ENCODE measurements at places on chromosomes 5 and 9.

- DNase-seq, result no peak
Measured at GRCh38 chr5:65768723-65769346, 46.8 kb downstream of the NLN start.

DNA sequence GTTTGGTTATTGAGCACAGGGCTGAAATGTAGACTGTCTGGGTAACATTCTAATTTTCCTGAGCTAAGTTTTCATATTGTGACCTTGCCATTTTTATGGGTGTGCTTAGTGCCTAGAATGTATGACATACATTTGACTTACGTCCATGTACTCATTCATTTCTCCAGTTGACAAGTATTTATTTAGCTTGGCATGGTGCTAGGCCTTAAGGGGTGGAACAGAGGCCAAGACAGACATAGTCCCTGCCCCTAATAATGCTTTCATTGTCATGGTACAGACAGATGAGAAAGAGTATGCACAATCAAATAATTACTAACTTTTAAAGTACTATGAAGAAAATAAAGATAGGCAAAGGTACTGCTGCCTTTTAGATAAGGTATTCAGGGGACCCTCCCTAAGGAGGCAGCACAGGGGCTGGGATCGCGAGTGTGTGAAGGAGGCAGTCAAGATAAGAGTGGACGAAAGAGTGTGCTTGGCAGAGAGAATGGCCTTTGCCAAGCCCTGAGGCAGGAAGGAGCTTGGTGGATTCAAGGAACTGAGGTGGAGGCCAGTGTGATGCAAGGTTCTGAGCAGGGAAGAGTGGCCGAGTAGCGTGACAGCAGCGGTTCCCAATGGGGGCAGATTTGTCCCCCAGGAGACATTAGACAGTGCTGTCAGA, 128.0 kb downstream of the PIP5K1B start:
- no peak for DNase-seq

DNA sequence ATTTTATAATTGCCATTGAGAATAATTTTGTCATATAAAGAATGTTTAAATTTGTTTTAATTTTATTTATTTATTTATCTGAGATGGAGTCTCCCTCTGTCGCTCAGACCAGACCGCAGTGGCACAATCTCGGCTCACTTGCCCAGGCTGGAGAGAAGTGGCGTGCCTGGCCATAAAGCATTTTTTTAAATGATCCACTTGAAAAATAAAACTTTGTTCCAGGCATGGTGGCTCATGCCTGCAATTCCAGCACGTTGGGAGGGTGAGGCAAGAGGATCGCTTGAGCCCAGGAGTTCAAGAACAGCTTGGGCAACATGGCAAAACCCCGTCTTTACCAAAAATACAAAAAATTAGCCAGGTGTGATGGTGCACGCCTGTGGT, 2.1 kb upstream of the SIT1 start:
- no peak for DNase-seq

- no peak for DNase-seq
Measured at GRCh38 chr9:112866662-112867274, 23.9 kb downstream of the SLC46A2 start.

DNA sequence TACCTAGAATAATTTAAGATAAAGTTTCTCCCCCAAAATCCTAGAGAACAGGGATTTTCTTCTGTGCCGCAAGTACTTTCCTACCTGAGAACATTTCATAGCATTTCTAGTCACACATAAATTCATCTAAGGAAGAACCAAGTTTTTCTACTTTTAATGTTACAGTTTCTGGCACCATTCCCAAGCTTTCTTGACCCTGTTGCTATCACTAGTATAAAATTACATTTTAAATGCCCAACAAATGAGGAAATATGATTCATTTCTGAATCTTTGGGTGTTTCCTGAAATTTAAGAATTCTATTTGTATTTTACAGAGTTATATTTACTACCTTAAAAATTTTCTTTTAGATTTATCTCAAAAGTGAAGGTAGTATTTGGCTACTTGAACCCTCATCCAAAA, 137.8 kb downstream of the LPAR1 start:
- no peak for DNase-seq

GRCh38 chr5:116982035-116982434, 407.4 kb upstream of the SEMA6A start:
- no peak for DNase-seq

DNA sequence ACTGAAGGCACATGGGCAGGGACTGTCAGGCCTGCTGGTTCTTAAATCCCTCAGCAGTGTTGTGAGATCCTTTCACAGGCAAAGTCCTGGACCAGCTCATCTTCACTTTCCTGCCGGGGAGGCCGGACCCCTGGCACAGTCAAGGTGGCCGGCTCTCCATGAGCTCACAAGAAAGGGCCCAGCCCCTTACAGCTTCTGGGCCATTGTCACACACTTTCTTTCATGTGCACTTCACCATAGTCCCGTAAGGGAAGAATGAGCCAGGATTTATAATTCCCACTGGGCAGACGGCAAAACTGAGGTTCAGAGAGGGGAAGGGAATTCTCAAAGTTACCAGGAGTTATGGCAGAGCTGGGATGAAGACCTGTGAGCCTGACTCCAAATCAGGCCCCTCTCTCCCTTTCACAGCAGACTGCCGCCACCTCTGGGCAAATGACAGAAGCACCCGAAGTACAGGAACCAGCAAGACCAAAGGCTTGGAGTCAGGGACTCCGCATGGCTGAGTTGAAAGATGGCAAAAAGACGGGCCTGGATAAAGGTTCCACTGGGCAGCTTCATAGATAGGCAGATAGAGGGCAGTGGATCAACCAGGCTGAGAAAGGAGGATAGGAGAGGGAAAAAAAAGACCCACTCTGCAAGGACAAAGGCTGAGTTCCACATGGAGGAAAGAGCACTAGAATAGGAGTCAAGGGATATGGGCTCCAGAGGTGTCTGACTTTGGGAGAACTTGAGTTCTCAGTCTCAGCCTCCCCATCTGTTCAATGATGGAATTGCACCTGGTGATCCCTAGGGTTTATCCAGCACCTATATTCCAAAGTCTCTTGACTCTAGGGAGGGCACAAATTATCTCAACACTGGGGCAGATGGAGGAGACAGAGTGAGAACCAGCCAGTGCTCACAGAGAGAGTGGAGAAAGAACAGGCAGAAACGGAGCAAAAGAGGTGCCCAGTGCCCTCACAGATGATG, 128.7 kb downstream of the PAX5 start:
- no peak for DNase-seq

GRCh38 chr5:34941936-34942335, 12.6 kb downstream of the DNAJC21 start:
- DNase-seq, result no peak

DNA sequence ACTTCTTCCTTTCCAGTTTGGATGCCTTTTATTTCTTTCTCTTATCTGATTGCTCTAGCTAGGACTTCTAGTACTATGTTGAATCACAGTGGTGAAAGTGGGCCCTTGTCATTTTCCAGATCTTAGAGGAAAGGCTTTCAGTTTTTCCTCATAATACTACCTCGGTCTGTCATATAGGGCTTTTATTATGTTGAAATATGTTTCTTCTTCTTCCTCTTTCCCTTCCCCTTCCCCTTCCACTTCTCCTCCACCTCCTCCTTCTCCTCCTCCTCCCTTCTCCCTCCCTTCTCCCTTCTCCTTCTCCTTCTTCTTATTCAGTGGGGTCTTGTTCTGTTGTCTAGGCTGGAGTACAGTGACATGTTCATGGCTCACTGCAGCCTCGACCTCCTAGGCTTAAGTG, 9.2 kb upstream of the TERT start:
- no peak for DNase-seq

- no peak for DNase-seq
Measured at GRCh38 chr5:135133181-135133580, 99.2 kb upstream of the PITX1 start.

DNA sequence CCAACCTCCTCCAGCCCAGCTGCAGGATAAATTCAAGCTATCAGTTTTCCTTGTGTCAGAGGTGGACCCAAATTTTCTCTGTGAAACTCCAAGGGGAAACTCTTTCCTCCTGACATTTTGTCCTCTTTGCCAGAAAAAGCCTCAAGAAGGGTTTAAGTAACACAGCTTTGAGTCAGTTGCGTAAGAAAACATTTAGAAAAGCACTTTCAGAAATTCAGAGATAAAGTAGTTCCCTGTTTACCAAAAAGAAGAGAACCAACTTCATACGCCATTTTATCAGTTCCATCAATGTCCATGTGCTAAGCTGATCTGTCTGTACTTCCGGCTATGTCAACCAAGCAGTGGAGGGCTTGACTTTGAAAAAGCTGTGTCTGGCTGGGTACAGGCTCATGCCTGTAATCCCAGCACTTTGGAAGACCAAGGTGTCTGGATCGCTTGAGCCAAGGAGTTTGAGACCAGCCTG, 19.9 kb upstream of the SUSD1 start:
- DNase-seq, result no peak

DNA sequence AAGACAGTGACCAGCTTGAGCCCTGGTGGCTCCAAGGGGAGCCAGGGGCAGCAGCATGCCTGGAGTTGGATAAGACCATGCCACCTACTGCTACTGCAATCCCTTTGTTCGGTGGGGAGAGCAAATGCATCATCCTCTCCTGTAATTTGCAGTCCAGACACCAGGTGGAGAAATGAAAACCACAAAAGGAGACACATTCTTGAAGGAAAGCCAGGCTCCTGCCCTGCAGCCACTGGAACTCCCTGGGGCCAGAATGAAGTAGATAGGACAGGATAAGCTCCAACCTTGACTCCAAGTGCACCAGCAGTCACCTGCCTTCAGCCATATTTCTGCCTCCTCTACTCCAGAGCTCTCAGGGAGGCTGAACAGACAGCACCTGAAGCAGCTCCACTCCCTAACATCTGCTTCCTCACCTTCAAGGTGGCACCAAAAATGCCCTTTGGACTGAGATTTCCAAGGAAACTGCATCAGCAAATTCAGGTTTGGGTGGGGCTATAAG, 65.1 kb upstream of the IQGAP2 start:
- no peak for DNase-seq

GRCh38 chr5:122473941-122474340, 161.9 kb downstream of the SNCAIP start:
- no peak for DNase-seq

DNA sequence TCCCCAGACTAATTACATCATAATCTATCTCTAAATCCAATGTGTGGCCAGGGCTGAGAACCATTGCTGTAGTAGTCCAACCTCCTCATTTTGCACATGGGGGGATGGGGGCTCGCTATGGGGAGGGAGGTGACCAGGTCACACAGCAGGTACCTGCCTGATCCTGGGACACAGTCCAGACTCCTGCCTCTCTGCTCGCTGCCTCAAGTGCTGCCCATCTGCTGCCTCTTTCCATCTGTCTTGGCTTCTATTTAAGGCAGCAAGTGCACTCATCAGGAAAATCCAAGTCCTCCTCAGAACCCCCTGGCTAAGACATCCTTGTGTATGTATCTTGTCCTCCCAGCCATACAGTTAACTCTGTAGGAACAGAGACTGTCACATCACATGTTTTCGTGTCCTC, 57.7 kb upstream of the FRRS1L start:
- DNase-seq, result no peak

DNA sequence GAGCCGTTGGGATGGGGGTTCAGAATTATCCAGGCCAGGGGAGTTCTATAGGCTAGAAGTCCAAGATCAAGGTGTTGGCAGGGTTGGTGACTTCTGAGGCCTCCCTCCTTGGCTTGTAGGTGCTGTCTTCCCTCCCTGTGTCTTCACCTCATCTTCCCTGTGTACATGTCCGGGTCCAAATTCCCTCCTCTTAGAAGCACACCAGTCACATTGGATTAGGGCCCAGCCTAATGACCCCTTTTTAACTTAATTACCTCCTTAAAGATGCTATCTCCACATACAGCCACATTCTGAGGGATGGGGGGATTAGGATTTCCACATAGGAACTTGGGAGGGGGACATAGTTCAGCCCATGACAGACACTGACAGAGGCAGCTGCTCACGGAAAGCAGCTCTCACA, 12.1 kb downstream of the LRSAM1 start:
- no peak for DNase-seq

DNA sequence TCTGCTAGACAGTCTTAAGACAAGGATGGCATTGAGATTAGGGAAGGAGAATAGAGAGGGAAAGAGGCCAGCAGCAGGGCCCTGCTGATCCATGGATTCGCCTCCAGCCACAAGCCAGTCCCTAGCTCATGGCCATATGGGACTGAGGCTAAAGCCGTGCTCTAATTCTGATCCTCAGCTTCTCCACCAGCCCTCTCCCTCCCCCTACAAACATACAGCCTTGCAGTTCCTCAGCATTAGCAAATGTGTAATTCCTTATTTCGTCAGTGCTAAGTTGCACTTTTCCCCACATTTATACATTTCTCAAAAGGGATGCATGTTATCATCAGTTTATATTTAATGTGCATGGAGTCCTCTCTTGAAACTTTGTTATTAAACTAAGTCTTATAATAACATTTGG, 34.8 kb downstream of the ZNF462 start:
- no peak for DNase-seq

- no peak for DNase-seq
Measured at GRCh38 chr9:81782313-81782995, 93.1 kb upstream of the TLE1 start.

GRCh38 chr5:28822071-28822470, 1783.7 kb upstream of the CDH9 start:
- no peak for DNase-seq

GRCh38 chr5:20050262-20050661, 62.3 kb upstream of the CDH18 start:
- no peak for DNase-seq

GRCh38 chr9:121189006-121189405, 12.7 kb downstream of the RAB14 start:
- DNase-seq, result no peak

GRCh38 chr9:74125941-74126340, 371.2 kb upstream of the RORB start:
- no peak for DNase-seq

DNA sequence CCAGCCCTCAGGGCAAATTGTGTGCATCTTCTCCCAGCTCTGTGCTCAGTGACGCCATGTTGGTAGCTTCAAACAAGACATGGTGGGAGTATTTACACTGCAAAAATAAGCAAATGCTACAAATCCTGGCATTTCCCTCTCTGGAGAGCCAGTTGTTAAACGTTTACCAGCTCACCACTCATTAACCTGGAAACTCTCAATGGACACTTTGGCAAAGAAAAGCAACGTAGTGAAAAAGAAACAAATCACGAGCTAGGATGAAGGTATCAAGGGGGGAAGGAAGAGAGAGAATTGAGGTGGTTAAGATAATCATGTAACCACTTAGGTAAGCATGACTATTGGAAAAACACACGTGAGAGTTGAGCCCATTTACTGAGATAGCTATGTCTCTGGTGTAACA, 72.5 kb downstream of the MRPS30 start:
- DNase-seq, result no peak

- no peak for DNase-seq
Measured at GRCh38 chr9:119349351-119349825, 19.8 kb downstream of the BRINP1 start.

- DNase-seq, result no peak
Measured at GRCh38 chr5:79544131-79544530, 30.2 kb upstream of the HOMER1 start.

All from NCI-H2107 (cell line).